ENCODE measurements at places on chromosomes 2 and 18.

DNA sequence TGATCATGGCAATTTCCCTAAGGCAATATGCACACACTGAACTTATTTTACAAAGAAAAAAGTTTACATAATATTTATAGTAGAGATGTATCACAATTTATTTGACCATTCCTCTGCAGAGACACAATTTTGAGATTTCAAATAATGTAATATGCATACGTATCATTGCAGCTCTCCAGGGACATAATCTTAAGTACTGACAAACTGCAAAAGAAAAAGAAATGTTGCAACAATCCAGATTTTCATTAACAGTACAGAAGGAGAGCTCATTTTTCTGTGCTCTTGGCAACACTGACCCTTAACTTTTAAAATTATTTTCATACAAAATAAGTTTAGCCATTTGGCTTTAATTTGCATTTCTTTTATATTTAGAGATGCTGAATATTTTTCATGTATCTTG is 710.2 kb upstream of the SLC39A10 start:
- no peak for DNase-seq

DNA sequence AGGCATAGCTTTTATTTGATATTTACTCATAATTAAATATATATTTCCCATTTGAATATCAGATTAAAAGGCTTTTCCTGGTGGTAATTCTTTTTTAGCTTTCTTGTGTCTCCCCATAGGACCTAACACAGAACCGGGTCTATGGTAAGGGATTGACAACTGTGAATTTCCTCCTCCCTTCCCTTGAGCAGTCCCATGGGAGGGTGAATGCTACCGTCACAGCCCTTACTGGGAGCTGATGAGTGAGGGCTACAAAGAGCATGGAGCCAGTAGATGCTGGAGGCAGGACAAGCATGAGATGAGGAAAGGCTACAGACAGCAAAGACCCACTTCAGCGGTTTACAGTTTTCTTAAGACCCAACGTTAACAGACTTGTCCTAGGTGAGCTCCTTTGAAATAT is 170.6 kb upstream of the EPAS1 start:
- no peak for DNase-seq

- no peak for DNase-seq
These were observed 94.3 kb downstream of the ZFP36L2 start for GRCh38 chr2:43131890-43132682.

GRCh38 chr2:85933753-85934594 is 45.2 kb upstream of the ST3GAL5 start:
- DNase-seq = peak; percentile 77

- no peak for DNase-seq
These were observed 2.9 kb downstream of the GNLY start for GRCh38 chr2:85697096-85697495.

Measured in K562 (cell line).